ENCODE measurements at places on chromosomes 7 and 10.
A peak's percentile ranks its signal among the peaks of the same experiment; 100 is the strongest.

DNA sequence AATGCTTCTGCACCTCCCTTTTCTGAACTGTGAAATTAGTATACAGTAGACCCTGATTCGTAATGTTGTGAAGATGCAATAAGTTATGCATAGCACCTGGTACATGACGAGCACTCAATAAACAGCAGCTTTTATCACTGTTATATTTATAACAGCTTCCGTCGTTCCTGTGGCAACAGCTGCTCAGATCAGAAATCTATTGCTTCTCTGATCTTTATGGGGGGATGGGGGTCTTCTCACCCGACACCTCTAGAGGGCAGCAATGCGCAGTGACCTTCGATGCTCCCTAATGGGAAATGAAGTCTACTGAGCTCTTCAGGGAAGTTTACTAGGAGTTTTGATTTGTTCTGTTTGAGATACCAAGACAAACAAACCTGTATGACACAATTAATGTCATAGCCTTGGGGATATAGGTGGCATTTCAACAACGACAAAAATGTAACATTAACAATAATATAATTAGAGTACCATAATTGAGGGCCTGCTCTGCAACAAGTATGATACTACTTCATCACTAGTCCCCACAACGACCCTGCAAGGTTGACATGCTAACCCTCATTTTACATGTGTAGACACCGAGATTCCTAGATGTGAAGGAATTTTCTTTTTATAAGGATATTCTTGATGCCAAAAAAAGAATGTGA lies 289.6 kb downstream of the SFMBT2 start:
- peak; percentile 81 for DNase-seq

GRCh38 chr10:80596391-80597257 lies 58.9 kb downstream of the SH2D4B start:
- DNase-seq: peak; percentile 41

DNA sequence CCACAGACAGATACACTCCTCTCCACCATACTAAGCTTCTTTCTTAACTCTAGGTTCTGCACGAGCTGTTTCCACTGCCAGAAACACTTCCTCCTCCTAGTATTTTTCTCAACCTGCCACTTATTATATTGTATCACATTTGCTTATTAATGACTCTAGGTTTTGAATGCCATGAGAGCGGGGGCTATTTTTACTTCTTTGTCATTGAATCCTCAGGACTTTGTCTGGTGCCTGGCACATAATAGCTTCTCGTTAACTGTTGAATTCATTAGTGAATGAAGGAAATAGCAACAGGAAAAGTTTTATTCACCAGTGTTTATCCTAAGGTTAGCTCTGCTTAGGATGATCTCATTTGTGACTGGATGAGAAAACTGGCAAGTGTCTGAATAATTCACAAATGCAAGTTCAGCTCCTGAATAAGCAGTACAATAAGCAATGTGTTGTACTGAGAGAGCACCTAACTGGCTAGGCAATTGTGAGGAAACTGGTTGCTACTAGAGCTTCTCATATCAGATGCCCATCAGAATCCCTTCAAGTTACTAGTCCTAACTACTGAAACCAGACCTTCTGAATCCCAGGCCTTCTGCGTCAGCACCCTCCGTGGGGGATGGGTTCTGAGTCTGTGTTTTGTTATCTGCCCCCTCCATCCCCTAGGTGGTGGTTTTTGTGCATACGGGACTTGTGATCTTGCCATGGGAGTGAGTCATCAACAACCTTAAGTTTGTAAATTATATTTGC lies 92.7 kb downstream of the LSMEM1 start:
- DNase-seq: no peak

DNA sequence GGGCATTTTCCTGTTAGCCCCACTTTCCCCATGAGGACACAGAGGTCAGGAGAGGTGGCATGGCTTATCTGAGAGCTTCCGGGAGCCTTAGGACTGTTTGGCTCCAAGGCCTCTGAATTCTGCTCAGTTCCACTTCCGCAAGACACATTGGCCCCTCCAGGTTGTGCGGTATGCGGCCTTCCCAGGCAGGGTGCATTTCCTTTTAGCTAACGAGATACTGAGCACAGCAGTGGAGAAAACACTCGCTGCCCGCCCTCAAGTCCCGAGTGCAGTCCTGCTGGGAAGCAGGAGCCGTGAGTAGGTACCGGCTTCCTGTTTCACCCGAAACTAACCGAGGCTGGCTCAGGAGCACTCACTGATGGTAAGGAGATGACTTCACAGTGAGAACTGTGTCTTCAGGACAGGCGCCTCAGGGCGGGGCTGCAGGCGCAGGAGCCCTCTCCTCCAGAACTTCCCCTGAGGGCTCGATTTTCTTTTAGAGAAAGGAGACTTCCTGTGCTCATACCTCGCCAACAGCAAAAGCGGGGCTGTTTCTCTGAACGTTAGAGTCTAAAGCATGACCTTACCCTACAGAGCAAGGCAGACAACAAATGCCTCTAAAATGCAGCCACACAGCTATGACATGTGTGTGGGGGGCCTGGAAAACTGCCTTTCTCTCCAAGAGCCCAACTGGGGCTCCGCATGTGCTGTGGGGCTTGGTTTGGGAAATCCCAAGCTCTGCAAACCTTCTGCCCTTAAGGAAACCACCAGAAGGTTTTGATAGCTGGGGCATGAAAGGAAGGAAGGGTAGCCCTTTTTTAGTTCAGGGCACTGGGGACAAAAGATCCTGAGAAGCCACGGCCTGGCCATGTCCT lies 25.9 kb downstream of the RGS10 start:
- peak; percentile 72 for DNase-seq

DNA sequence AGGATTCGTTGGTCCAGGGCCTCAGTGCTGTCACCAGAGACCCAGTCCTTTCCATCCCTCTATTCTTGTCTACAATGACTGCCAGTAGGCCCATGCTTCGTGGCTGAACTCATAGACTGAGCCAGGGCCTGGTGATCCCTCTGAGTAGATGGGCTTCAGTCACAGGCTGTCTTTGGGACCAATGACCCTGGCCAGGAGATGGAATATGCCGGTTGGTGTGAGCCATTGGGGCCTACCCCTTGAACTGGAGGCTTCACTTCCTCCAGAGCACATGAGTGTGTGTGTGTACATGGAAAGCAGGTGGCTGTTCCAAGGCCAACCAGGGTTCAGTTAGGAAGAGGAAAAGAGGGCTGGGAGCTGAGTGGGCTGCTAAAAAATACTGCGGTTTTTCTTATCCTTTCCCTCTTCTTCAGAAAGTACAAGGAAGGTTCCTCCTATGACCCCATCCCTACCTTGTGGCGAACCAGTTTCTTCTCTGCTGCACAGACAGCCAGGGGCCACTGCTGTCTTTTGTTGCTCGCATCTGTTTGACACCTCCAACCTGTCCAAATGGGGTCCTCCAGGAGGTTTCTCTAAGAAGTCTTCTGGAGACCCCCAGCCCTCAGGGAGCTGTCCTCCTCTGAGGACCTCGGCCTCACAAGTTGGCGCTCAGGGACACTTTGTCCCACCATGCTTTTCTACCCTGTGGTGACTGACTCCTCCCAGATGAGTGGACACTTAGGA lies 36.6 kb downstream of the ADRA2A start:
- no peak for DNase-seq

- DNase-seq: no peak
Observed at GRCh38 chr10:63653747-63654146, 132.5 kb downstream of the REEP3 start.

GRCh38 chr10:119149729-119150128 lies 15.8 kb downstream of the SFXN4 start:
- DNase-seq: no peak

DNA sequence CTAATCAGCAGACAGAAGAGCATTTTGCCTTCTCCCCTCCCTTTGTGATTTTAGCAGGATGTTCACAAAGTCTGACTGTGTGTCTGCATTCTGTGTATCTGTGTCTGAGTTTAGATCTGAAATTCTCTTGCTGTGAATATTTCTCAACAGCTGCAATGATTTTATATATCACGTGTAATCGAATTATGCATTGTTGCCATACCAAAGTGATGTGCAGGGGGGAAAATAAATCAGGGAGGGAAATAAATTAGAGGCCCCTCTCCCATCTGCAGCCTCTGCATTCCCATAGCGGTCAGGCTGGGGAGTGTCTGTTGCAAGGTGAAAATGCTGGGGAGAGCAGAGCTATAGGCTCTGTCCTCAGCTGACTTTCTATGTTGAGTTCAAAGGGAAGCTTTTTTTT lies 209.0 kb downstream of the LRMDA start:
- no peak for DNase-seq

- peak; percentile 56 for DNase-seq
Observed at GRCh38 chr10:6068422-6068821, 6.3 kb upstream of the IL2RA start.

- no peak for DNase-seq
Observed at GRCh38 chr7:17384400-17384799, 85.9 kb downstream of the AHR start.

- no peak for DNase-seq
Observed at GRCh38 chr10:17021656-17022465, 107.8 kb downstream of the CUBN start.

- DNase-seq: no peak
Observed at GRCh38 chr7:223118-223800, 30.9 kb downstream of the FAM20C start.

DNA sequence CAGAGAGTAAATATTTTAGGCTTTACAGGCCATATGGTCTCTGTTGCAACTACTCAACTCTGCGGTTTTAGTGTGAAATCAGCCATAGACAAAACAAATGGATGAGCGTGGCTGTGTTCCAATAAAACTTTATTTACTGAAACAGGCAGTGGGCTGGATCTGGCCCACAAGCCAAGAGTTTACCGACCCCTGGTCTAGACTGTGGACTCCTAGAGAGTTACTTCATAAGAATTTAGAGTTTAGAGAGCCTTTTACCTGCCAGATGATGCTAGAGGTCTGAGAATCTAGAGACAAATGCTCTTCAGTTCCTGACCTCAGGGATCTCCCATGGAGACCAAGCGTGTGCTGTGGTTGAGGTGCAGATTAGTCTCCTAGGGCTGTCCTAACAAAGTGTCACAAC lies 174.8 kb downstream of the PTEN start:
- DNase-seq: no peak
